T-cell (primary cell): ENCODE measurements at places on chromosomes 13 and 19.

- no peak for DNase-seq
These were observed 100.0 kb downstream of the RNF17 start for GRCh38 chr13:24863748-24864540.

DNA sequence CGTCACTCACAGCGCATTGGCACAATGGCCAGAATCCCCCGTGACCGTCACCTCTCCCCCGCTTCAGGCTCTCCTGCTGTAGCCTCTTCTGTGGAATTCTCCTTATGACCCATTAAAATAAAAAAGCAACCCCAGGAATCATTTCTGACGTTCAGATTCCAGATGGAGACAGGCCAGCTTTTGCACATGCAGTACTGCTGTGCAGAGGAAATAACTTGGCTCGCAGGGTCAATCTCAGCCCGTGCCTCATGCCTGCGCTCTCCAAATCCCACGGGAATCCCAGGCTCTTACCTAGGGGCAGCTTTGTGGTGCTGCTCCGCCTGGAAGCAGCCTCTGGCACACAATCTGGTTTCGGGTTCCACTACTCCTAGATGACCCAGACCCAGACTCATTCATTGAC, 32.7 kb upstream of the SOX1 start:
- no peak for DNase-seq

DNA sequence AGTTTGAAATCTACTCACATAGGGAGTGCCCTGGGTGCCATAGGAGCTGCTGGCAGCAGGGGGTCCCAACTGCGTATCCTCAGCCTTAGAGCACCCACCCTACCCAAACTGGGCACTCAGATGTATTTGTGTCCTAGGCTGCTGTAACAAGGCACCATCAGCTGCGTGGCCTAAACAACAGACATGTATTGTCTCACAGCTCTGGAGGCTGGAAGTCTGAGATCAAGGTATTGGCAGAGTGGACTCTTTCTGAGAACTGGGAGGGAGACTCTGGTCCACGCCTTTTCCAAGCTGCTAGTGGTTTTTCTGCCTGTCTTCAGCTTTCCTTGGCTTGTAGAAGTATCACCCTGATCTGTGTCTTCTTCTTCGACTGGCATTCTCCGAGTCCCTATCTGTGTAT, 83.6 kb downstream of the FGF14 start:
- DNase-seq, result no peak

GRCh38 chr13:72590091-72590740, 137.2 kb downstream of the MZT1 start:
- DNase-seq, result no peak

DNA sequence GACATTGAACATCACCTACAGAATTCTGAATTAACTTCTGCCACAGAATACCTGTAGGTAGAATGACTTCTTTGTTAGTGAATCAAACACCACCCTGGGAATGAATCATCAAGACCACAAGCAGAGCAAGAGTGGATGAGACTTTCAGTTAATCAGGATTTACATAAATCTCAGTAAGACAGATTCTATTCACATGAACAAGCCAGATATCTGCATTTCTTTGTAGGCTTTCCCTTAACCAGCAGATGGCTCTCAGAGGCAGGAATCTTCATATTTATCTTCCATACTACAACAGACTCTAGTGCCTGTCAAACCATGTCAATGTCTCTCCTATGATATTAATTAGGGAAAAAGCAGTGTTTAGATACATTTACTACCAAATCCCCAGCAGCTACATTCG, 412.1 kb downstream of the KLF12 start:
- no peak for DNase-seq
